T-helper 17 cell (primary cell): ENCODE measurements at places on chromosomes 7 and 10.

GRCh38 chr7:138588986-138589385 lies 112.2 kb downstream of the SVOPL start:
- no peak for DNase-seq

DNA sequence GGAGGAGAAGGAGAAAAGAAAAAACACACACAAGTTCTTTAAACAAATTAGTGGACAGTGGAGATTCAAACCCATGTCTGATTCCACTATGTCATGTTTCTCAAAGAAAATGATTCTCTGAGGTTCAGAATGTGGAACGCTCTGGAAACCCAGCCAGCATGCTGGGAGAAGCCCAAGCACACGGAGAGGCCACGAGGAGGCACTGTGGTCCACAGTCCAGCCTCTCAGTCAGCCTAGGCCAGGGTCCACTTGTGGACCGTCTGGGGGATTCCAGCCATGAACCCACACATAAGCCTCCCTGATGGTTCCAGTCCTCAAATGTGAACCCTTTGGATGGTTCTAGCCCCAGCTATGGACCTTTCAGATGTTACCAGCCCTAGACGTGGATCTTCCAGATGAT lies 73.4 kb downstream of the CAV1 start:
- no peak for DNase-seq

GRCh38 chr7:23482686-23483085 lies 12.4 kb upstream of the IGF2BP3 start:
- DNase-seq: no peak

DNA sequence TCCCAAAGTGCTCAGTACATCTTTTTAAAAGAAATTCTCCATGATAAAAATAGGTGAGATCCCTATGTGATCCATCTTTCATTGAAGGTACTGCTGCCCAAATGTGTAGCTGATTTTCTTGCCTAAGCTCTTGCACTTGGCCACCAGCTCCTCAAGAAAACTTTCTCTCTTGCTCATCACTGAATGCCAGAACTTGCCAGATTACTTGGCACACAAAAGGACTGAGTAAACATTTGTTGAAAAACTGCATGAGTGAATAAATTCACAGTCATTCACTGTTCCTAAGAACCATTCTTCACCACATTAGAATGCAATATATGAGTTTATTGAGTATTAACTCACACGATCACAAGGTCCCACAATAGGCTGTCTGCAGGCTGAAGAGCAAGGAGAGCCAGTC lies 99.9 kb downstream of the TRIL start:
- DNase-seq: no peak

GRCh38 chr10:113732966-113733365 lies 18.5 kb upstream of the PLEKHS1 start:
- DNase-seq: no peak

GRCh38 chr10:12795315-12796110 lies 206.0 kb downstream of the CCDC3 start:
- no peak for DNase-seq

- DNase-seq: no peak
These were observed 93.5 kb upstream of the LANCL2 start for GRCh38 chr7:55271661-55272060.

- no peak for DNase-seq
These were observed 31.3 kb downstream of the LYZL2 start for GRCh38 chr10:30598105-30598776.

DNA sequence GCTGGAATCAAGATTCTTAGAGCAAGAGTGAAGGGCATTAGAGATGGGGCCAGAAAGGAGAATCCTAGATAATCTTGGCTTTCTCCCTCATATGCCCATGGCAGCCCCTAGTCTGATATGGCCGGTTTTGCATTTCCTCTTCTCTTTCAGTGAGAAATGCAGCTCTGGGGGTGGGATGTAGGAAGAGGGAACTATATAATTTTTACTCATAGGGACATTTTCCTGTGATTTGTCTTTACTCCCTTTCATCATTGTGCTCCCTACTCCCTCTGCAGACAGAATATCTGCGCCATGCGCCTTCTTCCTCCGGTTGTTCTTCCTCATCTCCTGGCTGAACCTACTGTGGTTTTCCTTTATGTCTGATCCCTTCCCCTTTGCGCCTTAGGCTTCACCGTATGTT lies 16.8 kb upstream of the CHCHD1 start:
- no peak for DNase-seq

- no peak for DNase-seq
These were observed 23.0 kb upstream of the SNX13 start for GRCh38 chr7:17963281-17963680.

DNA sequence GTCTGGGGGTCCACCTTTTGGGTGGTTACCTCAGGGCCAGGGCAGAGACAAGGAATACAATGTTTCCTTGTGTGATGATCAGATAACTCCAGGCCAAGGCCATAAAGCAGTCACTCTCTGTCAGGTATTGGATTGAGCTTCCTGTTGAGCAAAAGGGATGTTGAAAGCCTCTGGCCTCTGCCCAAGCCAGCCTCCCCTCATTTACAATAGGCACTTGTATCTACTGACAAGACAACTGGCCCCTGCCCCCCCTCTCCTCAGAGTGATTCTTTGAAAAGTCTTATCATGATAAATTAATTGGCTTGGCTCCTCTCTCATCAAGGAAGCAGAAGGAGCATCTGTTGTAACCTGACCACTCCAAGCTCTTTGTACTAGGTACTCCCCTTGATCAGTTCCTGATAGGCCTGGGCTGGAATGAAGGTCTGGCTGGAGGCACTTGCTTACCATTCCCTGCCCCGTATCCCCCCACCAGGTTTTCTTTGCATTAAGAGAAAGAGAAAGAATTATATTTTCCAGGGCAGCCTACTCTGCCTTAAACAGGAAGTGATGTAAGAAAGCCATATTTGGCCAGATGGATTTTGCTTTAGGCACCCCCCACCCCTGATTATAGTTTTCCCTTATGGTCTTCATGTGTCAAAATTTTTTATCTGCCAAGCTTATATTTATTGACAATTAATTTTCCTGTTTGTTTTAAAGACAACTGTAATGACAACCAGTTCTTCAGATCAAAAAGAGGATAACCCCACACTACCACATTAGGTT lies 42.1 kb upstream of the HPS1 start:
- DNase-seq: no peak

DNA sequence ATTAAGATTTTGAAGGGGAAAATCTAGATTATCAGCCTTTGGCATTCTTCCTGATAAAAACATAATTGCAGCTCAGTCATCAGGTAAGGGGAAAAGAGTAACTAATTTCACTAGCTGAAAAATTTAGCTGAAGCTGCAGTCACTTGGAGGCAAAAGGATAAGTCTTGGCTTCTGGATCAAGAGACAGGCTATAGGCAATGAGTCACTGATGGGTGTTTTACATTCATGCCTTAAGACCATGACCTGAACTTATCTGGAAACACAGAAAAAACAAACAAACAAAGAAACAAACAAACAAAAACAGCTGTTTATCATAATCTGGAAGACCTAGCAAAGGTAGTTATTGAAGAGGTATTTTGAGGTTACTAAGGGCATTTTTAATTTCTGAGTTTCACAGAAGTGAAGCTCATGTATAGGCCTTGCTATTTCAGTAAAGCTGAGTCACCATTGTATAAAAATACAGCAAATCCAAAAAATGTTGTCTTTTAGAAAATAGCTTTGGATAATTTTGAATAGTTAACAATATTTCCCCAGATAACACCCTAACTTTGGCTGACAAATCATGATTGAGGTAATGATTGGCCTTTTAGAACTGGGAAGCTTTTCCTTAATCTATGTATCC lies 40.3 kb downstream of the ZNF22 start:
- no peak for DNase-seq

DNA sequence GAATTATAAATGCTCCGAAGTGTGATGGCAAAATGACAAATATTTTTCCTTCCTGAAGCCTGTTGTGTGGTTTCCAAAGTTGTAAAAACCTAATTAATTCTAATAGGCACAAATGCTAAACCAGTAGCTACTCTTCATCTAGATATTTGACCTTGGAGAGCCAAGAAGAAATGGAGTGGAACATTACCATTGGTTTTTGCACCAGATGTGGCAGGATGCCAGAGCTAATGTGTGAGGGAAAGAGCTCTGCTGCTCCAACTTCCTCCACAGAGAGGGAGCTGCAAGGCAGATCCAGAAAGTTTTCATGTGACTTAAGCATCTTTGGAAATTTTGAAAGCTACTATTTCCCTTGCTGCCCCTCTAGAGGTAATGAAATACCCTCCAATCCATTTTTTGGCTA lies 65.1 kb upstream of the HPS1 start:
- DNase-seq: no peak

DNA sequence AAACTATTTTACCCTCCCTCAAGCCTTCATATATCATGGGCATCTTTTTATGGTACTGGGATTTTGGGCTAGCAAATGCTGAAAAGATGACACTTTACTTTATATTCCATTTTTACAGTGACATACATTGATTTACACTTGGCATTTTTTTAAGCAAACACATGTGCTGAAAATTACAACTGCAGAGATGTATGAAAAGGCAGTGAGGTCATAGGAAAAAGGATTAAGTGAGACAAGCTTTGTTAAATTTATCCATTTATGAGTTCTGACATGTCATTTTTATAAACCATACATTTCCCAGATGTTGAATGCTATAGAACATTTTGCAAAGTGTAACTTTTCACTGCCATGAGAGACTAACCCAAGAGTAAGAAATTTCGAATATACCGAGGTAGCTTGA lies 68.8 kb upstream of the RSU1 start:
- no peak for DNase-seq

- no peak for DNase-seq
These were observed 223.7 kb downstream of the MAD1L1 start for GRCh38 chr7:2008936-2009540.

GRCh38 chr7:106462365-106462859 lies 177.6 kb upstream of the NAMPT start:
- DNase-seq: no peak

GRCh38 chr10:75613685-75614504 lies 182.5 kb downstream of the LRMDA start:
- no peak for DNase-seq

GRCh38 chr7:43198599-43199090 lies 86.2 kb downstream of the HECW1 start:
- DNase-seq: no peak

- no peak for DNase-seq
These were observed 15.0 kb upstream of the COMMD3 start for GRCh38 chr10:22301193-22301592.

GRCh38 chr7:41038211-41038610 lies 664.7 kb downstream of the INHBA start:
- no peak for DNase-seq

- DNase-seq: no peak
These were observed 34.4 kb downstream of the LHFPL3 start for GRCh38 chr7:104362756-104363155.

- DNase-seq: no peak
These were observed 490 bp downstream of the TNS3 start for GRCh38 chr7:47581438-47581803.

- DNase-seq: no peak
These were observed 100.2 kb upstream of the GPR26 start for GRCh38 chr10:123565691-123566660.

GRCh38 chr7:133820584-133820983 lies 306.6 kb upstream of the LRGUK start:
- DNase-seq: no peak

- no peak for DNase-seq
These were observed 20.0 kb downstream of the IMPDH1 start for GRCh38 chr7:128389618-128390329.

DNA sequence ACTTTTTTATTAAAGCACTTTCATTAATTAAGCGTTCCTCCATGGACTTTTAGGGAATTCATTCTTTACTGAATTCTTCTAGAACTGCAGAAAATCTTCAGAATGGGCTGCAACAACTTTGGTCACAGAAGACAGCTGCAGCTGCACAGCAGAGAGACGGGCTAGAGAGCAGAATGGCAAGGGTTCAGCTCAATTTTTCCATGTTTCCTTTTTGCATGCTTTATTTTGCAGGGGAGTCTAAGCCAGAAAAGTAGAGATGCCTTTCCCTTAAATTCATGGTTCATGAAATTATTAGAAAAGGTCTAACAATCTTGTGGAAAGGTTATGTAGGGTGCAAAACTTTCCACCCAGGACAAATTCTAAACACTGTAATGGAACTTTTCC lies 15.4 kb upstream of the ANKRD1 start:
- no peak for DNase-seq

DNA sequence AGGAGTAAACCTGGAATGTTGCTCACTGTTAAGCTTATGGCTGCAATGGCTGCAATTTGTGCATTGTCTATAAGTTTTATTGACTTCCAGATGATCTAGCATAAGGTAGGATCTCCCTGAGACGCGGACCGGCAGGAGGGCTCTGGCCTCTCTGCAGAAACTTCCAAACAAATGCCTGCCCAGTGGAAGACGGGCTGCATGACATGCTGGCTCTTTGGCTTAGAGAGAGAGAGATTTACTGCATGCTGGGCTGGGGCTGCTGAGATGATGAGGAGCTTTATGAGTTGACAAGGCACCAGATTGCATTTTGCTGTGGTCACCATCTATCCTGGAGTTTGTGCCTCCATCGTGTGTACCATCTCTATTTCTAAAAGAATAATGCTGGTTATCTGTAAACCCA lies 193.2 kb downstream of the GALNT17 start:
- DNase-seq: no peak
